Lung (tissue), 17 donors: ENCODE measurements at places on chromosomes 7 and 10. TPM values are rescaled to one million over a fixed set of nuclear protein-coding genes. Genes with fewer than 3 reads are reported as not detected.

DNA sequence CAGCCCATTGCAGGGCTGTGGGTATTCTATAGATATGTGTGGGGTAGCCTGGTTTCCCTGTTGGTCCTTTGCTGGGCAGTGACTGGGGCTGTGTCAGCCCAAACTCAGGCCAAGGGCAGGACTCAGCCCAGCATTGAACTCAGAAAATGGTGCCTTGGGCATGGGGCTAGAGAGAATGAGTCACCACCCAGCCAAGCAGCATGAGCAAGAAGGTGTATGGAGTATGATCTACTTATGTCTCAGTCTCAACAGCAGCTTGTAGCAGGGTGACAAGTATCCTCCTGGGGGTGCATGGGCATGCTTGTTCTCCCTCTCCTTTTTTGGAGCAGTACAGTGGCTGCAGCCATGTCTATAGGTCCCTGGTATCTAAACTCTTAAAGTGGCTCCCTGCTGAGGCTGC is 32.0 kb downstream of the STK31 start:
- no peaks in the 10 kb centered on the region for H3K27me3 ChIP-seq
- no peak for DNase-seq

DNA sequence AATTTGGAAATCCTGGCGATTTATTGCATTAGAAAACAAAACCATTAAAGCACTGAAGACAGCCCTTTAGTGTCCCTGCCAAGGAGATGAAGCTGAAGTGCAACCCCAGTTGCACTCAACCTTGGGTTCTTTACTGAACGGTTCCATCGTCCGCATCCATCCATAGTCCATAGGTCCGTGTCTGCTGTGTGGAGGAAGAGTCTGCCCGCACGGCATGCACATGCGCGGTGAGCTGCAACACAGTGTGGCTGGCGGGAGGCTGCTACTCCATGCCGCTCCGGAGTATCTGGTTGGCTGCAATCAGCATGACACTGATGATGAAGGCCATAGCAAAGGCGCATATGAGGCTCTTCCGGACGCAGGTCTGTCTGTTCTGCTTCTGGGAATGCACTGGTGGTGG is 624.6 kb downstream of the CALN1 start:
- no peak for DNase-seq
- no peaks in the 10 kb centered on the region for H3K36me3 ChIP-seq
- H3K27me3 ChIP-seq = no peaks in the 10 kb centered on the region
- H3K4me1 ChIP-seq = no peaks in the 10 kb centered on the region
- no peak overlapping the region for H3K4me3 ChIP-seq

DNA sequence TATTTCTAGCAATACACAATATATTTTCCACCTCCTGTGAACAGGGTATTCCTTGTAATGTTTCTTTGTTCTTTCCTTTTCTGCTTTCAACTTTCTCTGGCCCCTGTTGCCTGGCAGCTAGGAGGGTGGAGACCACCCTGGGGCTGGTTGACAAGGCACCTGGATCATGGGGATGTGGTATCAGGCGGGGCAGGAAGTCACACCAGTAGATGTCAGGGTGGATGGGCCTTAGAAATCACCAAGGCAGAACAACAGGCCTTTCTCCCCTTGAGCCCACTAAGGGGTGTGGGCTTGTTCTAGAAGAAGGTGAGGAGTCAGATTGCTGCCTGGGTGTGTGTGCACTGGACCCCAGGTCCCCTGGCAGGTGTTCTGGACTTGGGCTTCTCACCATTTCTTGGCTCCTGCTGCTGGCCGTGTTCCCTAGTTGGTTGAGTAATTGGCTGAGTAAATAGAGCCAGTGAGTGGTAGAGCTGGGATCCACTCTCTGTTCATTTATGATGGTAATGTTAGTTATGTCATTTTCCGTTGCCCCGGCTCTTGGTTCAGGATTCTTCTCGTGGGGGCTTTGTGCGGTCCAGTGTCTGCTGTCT is 24.9 kb downstream of the ZNF783 start:
- no peak overlapping the region for H3K4me3 ChIP-seq
- DNase-seq = no peak
- H3K36me3 ChIP-seq = no peaks in the 10 kb centered on the region
- H3K27ac ChIP-seq = no peak overlapping the region

GRCh38 chr10:10223131-10223530 is 794.5 kb upstream of the CELF2 start:
- no peaks in the 10 kb centered on the region for H3K27me3 ChIP-seq
- no peak overlapping the region for H3K27ac ChIP-seq
- H3K36me3 ChIP-seq = no peaks in the 10 kb centered on the region
- no peaks in the 10 kb centered on the region for H3K4me1 ChIP-seq
- no peak for DNase-seq
- H3K4me3 ChIP-seq = no peak overlapping the region

AMZ1 gene
- total RNA-seq = 8.3 TPM

CRYGN gene
- total RNA-seq = 0.34 TPM

AGR2 gene
- total RNA-seq = 248 TPM
